ENCODE measurements at places on chromosomes 2 and 18.

DNA sequence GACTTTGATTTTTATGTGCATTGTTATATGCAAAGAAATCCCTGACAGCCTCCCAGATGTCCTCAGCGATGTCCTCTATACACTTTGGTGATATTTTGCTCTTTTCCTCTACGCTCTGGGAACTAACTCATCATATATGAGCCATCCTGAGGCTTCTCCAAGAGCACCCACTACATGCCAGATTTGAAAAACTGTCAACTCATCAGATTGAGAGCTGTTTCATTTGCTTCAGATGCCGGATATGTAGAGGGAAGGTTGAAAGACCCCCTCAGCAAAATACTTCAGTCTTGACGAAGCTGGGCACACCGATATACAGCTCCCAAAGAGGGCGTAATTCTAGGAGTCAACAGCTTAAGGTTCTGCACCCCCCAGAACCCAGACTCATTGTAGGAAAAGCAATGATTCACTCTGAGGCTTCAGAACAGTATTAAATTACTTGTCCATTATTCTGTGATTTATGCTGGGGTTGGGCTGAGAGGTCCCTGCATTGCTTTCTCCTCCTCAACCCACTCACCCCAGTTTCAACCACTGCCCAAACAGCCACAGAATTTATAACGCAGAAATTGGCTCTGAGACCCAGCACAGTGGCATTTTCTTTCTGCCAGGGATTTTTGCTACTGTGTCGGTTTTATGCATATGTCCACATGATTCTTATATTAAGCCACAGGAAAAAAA is 341.8 kb downstream of the ALK start:
- DNase-seq: no peak

- DNase-seq: no peak
These were observed 126.3 kb downstream of the ALPK2 start for GRCh38 chr18:58502628-58503027.

DNA sequence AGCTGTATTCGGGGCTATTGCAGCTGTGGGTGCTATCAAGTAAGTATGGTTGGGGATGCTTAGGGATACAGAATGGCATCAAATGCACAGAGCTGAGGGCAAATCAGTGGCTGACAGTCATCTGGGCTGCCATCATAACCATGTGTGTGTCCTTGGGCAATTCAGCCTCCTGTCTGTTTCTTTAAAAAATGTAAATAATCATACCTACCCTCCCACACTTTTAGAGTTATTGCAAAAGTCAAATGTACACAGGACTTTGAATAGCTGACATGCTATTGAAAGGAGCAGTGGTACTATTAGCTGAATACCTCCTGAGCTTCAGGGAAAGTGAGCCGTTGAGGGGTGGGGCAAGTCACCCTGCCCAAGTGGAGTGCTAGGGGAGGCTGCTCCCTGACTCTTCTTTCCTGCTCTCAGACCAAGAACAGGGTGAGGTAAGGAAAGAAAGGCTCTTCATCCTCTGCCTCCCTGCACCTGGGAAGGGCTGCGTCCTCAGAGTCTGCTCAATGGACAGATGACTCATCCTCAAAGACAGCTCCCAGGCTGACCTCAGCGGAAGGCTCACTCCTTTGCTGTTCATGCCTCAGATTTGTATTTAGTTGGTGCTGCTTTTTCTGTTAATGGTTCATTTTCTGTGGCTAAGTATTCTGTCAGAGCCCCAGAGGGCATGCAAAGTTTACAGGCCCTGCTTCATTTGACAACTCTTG is 54.9 kb upstream of the BZW1 start:
- DNase-seq: no peak

DNA sequence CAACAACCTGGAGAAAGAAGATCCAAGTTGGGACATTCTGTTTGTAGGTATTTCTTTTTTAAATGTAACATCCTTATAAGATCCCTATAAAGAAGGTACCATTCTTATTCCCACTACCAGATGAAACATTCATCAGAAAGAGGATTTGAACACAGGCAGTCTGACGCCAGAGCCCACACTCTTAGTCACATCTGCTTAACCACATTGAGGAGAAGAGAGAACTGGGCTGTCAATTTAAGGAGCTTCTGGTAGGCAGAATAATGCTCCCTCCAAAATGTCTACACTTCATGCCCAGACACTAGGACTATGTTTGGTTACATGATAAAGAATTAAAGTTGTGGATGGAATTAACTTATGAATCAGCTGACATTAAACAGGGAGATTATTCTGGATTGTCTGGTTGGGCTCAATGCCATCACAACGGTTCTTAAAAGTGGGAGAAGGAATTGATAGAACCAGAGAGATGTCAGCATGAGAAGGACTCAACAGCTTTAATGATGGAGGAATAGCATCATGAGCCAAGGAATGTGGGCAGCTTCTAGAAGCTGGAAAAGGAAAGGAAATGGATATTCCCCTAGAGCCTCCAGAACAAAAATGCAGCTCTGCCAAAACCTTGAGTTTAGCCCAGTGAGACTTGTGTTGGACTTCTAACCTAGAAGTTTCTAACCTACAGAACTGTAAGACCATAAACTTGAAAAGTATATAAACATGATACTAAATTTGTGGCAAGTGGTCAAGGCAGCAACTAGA is 82.2 kb downstream of the KLF7 start:
- DNase-seq: no peak

DNA sequence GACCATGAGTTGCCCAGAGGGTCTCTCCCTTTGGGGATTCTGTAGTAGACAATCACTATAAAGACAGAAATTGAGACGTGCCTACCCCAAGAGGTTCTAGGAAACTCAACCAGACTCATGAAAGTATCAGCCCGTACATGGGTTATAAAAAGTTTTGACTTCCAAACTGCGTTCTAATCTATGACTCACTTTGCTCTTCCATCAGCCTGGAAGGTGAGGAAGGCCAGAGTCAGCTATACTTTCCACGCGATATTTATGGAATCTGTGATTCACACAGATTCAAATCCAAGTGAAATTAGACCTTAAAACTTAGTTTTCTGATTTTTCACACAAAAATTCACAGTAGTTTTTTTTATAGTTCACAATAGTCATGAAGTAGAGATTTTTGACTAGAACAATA is 7.7 kb upstream of the LYPD1 start:
- no peak for DNase-seq

- no peak for DNase-seq
These were observed 625.6 kb upstream of the CDH2 start for GRCh38 chr18:28802546-28802945.

DNA sequence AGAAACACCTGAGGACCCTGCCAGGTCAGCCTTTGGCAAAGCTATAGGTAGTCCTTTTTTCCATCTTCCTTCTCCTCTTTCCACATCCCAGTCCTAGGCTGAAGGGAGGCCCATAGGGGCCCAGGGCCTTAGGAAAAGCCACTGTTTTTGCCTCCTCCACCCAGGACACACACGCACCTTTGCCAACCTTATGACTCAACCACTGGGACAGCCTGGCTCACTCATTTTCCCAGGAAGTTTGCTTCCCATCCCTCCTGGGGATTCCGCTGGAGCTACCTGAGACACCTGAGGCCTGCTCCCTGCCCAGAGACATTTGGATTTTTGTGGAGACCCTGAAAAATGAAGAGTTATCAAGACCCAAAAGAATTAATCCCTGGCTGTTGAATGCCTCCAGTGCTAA is 273.4 kb upstream of the SIX2 start:
- no peak for DNase-seq

- DNase-seq: no peak
These were observed 462.4 kb upstream of the MYT1L start for GRCh38 chr2:2793514-2793913.

GRCh38 chr2:64848363-64848762 is 140.8 kb upstream of the SLC1A4 start:
- no peak for DNase-seq

DNA sequence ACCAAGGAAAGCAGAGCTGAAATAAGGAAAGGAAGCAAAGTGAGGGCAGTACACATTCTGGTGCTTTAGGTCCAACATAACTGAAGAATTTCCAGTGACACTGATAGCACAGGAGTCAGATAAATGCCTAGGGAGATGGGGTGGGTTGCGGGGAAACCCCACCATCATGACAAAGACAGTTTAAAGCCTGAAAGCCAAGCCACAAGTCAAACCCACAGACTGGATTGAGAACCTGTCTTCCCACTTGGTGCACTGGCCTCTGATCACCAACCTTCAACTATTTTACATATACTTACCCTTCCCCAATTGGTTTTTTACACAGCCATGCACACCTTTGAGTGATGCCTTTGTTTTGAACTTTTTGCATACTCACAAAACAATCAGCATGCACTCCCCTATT is 22.2 kb upstream of the PDK1 start:
- DNase-seq: no peak

DNA sequence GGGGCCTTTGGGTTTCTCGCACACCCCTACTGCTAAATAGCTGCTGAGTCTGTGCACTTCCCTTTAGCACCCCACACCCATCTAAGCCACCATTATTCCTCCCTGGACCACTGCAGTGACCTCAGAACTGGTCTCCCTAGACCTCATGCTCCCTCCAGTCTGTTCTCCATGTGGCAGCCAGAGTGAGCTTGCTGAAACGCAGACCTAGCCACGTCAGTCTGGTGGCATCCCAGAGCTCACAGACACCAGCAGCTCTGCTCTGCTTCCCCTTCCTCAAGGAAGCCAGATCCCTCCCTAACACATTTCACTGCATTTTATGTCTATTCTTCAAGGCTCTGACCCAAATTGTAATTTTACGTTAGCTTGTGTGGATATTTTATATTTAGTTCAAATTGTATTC is 144.4 kb downstream of the DYSF start:
- DNase-seq: no peak

All from HL-60 (cell line).